SW 1271 (cell line): ENCODE measurements at places on chromosomes 6 and 20.

GRCh38 chr6:40791004-40791403, 203.8 kb upstream of the LRFN2 start:
- DNase-seq = no peak

DNA sequence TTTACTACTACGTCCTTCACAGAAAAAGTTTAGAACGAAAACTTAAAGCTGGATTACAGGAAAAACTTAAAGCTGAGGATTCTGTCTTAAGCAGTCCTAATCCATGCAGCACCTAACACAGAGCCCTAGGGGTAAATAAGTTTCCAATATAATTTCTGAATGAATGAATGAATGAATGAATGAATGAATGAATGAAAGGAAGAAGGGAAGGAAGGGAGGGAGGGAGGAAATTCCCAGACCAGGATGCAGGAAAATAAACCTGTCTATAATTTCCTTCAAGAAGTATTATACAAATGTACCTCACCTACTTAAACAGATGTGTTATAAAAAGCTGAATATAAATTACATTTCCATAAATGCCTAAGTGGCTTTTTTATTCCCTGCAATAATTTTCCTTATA, 83.4 kb downstream of the RNGTT start:
- no peak for DNase-seq

DNA sequence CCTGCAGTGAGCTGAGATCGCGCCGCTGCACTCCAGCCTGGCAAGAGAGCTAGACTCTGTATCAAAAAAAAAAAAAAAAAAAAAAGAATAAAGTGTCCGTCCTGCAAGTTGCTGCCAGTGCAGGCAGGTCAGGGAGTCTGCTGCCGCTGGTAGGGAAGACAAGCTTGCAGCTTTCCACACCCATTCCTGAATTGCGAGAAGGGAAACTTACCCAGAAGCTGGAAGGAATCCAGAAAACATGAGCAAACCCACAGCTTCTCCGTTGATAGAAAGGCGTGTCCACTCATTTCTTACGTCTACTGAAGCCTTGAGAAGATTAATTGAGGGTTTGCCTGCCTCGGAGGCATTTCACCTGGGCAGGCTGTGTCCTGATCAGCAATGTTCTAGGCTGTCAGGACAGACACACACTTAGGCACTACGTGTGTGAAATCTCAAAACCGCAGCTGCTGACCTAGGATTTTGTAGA, 61.6 kb upstream of the DSP start:
- DNase-seq = no peak

GRCh38 chr6:21587961-21588480, 5.5 kb upstream of the SOX4 start:
- DNase-seq = no peak

DNA sequence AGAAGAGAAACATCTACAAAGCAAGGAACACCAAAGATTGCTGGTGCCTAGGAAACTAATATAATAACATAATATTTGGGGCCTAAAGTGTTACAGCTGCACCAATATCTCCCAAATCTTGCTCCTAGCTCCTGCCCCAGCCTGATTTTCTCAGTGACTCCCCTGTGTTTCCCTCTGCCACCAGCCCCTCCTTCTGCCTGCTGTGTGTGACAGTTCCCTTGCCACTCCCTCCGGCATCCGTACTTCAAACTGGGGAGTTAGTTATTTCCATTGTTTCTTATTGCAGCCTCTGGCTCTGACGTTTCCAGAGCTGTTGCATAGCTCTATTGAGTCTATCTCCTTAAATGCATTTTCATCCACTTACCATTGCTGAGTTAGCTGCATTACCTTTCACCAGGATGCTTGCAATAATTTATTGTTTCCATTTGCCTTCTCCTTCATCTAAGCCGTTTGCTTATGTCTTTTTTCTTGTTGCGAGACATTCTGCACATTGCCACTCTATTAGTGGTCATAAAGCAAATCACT, 43.1 kb downstream of the ESR1 start:
- DNase-seq = no peak

GRCh38 chr6:145689529-145689928, 45.8 kb downstream of the EPM2A start:
- no peak for DNase-seq

DNA sequence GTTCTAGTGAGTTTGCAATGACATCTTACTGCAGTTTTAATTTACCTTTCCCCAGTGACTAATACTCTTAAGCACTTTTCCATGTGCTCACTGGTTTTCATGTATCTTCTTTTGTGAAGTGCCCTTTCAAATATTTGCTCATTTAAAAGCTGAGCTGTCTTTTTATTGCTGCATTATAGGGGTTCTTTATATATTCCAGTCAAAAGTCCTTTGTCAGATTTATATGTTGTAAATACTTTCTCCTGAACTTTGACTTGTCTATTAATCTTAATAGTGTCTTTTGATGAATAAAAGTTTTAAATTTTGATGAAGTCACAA, 50.2 kb upstream of the ELOVL5 start:
- no peak for DNase-seq

DNA sequence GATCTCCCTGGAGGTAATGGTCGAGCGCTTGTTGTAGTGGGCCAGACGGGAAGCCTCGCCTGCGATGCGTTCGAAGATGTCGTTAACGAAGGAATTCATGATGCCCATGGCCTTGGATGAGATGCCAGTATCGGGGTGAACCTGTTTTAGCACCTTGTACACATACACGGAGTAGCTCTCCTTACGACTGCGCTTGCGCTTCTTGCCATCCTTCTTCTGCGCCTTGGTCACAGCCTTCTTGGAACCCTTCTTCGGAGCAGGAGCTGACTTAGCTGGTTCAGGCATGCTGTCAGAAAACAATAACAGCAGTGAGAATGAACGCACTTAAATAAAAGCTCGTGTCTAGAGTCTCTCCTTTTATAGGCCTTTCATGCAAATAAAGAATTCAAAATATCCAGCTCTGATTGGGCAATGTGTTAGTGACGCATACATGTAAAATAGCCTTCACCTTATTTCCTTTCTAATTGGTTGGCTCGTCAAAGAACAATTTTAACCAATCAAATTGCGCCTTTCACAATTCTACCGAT, 129.2 kb downstream of the HFE start:
- DNase-seq = no peak

GRCh38 chr6:160222491-160222890, 36.1 kb downstream of the SLC22A2 start:
- no peak for DNase-seq

DNA sequence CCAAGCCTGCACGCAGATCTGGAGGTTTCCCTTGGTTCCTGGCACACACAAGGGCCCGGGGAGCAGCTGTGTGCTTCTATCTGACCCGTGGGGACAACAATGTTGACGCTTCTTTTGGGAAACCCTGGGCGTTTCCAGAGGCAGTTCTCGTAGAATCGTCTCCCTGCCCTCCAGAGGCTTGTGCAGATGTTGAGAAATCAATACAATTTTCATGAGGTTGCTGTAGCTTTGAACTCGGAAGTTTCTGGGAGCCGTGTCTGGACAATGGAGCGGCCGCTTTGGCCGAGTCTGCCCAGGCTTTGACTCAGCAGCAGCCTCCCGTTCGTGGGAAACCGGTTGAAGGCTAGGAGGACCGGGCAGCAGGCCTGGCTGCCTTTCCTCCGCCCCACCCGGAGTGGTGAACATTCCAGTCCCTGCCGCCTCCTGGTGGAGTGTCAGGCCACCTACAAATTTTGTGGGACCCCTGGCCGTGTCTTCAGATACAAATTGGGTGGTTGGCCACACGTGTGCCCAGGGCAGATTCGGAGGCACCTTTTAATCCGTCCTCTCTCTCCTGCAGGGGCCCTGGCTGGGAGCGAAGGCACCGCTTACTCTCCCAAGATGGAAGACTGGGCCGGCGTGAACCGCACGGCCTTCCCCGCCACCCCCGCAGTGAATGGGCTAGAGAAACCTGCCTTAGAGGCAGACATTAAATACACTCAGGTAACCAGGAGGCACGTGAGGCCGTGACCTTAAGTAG, 2.7 kb downstream of the PAX1 start:
- no peak for DNase-seq

DNA sequence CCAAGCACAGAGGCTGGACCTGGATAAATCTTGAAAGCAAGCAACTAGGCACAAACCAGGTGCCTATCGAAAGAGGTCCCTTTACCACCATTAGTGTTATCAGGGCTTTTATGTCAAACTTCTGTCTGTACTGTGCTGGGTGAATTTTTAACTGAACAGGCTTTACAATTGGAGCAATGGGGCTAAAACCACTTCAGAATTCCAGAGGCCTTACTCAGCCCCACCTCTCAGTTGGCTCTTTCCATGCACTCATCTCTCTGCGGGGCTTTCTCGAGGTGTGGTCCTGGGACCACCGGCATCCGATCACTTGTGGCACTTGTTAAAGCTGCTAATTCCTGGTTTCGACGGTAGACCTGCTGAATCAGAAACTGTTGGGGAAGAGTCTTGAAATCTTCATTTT, 232.5 kb downstream of the SOX4 start:
- DNase-seq = no peak

DNA sequence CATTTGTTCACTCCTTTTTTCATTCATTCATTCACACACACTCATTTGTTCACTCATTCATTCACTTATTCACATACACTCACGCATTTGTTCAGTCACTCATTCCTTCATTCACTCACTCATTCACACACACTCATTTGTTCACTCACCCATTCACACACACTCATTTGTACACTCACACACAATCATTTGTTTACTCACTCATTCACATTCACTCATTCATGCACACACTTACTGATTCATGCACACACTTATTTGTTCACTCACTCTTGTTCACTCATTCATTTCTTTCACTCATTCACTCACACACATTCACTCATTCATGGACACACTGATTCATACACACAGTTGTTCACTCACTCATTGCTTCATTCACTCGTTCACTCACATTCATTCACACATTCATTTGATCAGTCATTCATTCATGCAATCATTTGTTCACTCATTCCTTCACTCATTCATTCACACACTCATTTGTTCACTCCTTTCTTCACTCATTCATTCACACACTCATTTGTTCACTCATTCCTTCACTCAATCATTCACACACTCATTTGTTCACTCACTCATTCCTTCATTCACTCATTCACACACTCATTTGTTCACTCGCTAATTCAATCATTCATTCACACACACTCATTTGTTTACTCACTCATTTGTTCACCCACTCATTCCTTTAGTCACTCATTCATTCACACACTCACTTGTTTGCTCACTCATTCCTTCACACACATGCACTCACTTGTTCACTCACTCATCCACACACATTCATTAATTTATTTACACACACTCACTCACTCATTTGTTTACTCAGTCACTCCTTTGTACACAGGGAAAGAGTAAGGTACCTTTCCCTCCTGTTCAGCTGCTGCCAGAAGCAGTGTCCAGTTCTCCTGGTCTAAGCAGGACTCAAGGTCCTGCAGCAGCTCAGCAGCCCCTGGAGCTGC, 50.7 kb upstream of the BHLHE23 start:
- DNase-seq = no peak

- peak; percentile 1 for DNase-seq
Observed at GRCh38 chr6:91566467-91566866, 979.6 kb upstream of the MAP3K7 start.

GRCh38 chr6:168563656-168564055, 122.7 kb downstream of the SMOC2 start:
- DNase-seq = no peak

GRCh38 chr6:5422321-5422915, 161.1 kb downstream of the FARS2 start:
- DNase-seq = no peak
